A549 treated with Hydrocortisone at 1 μM for 4 hours (cell line): ENCODE measurements at places on chromosomes 6 and 20. TPM values are rescaled to one million over a fixed set of nuclear protein-coding genes. Genes with fewer than 3 reads are reported as not detected.

ISM1 gene
- 0.09 to 0.24 TPM (median 0.17 TPM) in 5 replicates for total RNA-seq

SLC17A3 gene
- 0.70 to 1.1 TPM (median 1.0 TPM) in 5 replicates for total RNA-seq

RHAG gene
- total RNA-seq = not detected in 5 replicates

BAK1 gene
- total RNA-seq = 42.5 to 46.9 TPM (median 43.4 TPM) in 5 replicates

HDGFL1 gene
- total RNA-seq = not detected in 5 replicates

DBNDD2 gene
- total RNA-seq = 22.6 to 30.1 TPM (median 25.2 TPM) in 5 replicates

DYNLT2 gene
- 0.46 to 0.69 TPM (median 0.61 TPM) in 5 replicates for total RNA-seq

CCDC170 gene
- total RNA-seq = 0.03 to 0.12 TPM (median 0.08 TPM) in 4 of 5 replicates, not detected in the other

TSPYL1 gene
- total RNA-seq = 23.5 to 38.3 TPM (median 26.8 TPM) in 5 replicates

TSPYL4 gene
- total RNA-seq = 2.5 to 4.0 TPM (median 3.0 TPM) in 5 replicates

ADAT2 gene
- 3.2 to 4.1 TPM (median 3.8 TPM) in 5 replicates for total RNA-seq

GSTA2 gene
- 0.10 TPM in 1 of 5 replicates, not detected in the others for total RNA-seq

VAPB gene
- 49.7 to 52.9 TPM (median 52.0 TPM) in 5 replicates for total RNA-seq

RCAN2 gene
- total RNA-seq = not detected in 5 replicates

SEC23B gene
- 52.1 to 64.9 TPM (median 53.9 TPM) in 5 replicates for total RNA-seq

NOX3 gene
- total RNA-seq = not detected in 5 replicates

DUSP22 gene
- total RNA-seq = 13.1 to 15.0 TPM (median 14.2 TPM) in 5 replicates

PSMB8 gene
- total RNA-seq = 17.8 to 21.0 TPM (median 18.3 TPM) in 5 replicates

VTA1 gene
- 37.9 to 46.0 TPM (median 44.4 TPM) in 5 replicates for total RNA-seq

CNKSR3 gene
- total RNA-seq = 7.2 to 10.7 TPM (median 7.9 TPM) in 5 replicates

UBE2C gene
- 205 to 246 TPM (median 237 TPM) in 5 replicates for total RNA-seq

CNR1 gene
- 1.3 to 1.9 TPM (median 1.7 TPM) in 5 replicates for total RNA-seq

MEP1A gene
- total RNA-seq = 0.05 TPM in 1 of 5 replicates, not detected in the others

ATAT1 gene
- total RNA-seq = 4.8 to 6.8 TPM (median 5.9 TPM) in 5 replicates

PTK7 gene
- total RNA-seq = 3.9 to 5.1 TPM (median 4.6 TPM) in 5 replicates

CYP24A1 gene
- total RNA-seq = 58.6 to 103 TPM (median 91.3 TPM) in 5 replicates

ENPP5 gene
- total RNA-seq = not detected in 5 replicates

TREM2 gene
- total RNA-seq = 0.10 to 0.13 TPM in 2 of 5 replicates, not detected in the others

ARHGAP40 gene
- 0.08 TPM in 1 of 5 replicates, not detected in the others for total RNA-seq

MUC22 gene
- 0.01 to 0.03 TPM (median 0.02 TPM) in 4 of 5 replicates, not detected in the other for total RNA-seq

KCNK5 gene
- 1.0 to 1.5 TPM (median 1.2 TPM) in 5 replicates for total RNA-seq

RREB1 gene
- 9.1 to 12.2 TPM (median 10.8 TPM) in 5 replicates for total RNA-seq

ERVFRD-1 gene
- not detected in 5 replicates for total RNA-seq

LRRC73 gene
- 0.71 to 1.4 TPM (median 1.1 TPM) in 5 replicates for total RNA-seq

RUNX2 gene
- total RNA-seq = 1.3 to 1.9 TPM (median 1.5 TPM) in 5 replicates

KHDC1 gene
- 2.9 to 3.5 TPM (median 3.3 TPM) in 5 replicates for total RNA-seq

HTR1E gene
- total RNA-seq = not detected in 5 replicates

PCSK2 gene
- not detected in 5 replicates for total RNA-seq

SLC17A2 gene
- not detected in 5 replicates for total RNA-seq

PTGIS gene
- total RNA-seq = 0.02 to 0.07 TPM (median 0.05 TPM) in 3 of 5 replicates, not detected in the others

PCIF1 gene
- 29.3 to 37.0 TPM (median 33.4 TPM) in 5 replicates for total RNA-seq

TMEM244 gene
- total RNA-seq = not detected in 5 replicates

SIGLEC1 gene
- total RNA-seq = 0.02 to 0.03 TPM (median 0.02 TPM) in 3 of 5 replicates, not detected in the others

VSX1 gene
- 0.68 to 1.0 TPM (median 0.99 TPM) in 5 replicates for total RNA-seq

TMEM217 gene
- 0.41 to 0.82 TPM (median 0.64 TPM) in 5 replicates for total RNA-seq

CPNE5 gene
- 0.12 to 0.16 TPM (median 0.14 TPM) in 5 replicates for total RNA-seq

HMGCLL1 gene
- total RNA-seq = 0.08 to 0.24 TPM (median 0.20 TPM) in 5 replicates

KHDC1L gene
- 0.24 to 0.75 TPM (median 0.35 TPM) in 3 of 5 replicates, not detected in the others for total RNA-seq

CLPSL2 gene
- 0.60 to 1.6 TPM (median 0.66 TPM) in 5 replicates for total RNA-seq

ULBP3 gene
- total RNA-seq = 2.5 to 4.9 TPM (median 3.4 TPM) in 5 replicates

UNC5CL gene
- 0.49 to 0.76 TPM (median 0.52 TPM) in 5 replicates for total RNA-seq

EPPIN gene
- total RNA-seq = not detected in 5 replicates

POU5F1 gene
- 10.0 to 17.0 TPM (median 11.3 TPM) in 5 replicates for total RNA-seq

TMEM74B gene
- 2.5 to 4.5 TPM (median 3.4 TPM) in 5 replicates for total RNA-seq

ARID1B gene
- 13.3 to 18.1 TPM (median 13.9 TPM) in 5 replicates for total RNA-seq

PPIL6 gene
- 2.9 to 3.8 TPM (median 3.1 TPM) in 5 replicates for total RNA-seq

PSMB9 gene
- total RNA-seq = 14.2 to 22.6 TPM (median 18.0 TPM) in 5 replicates
